ENCODE measurements at places on chromosomes 12 and 14.
A peak's percentile ranks its signal among the peaks of the same experiment; 100 is the strongest.

DNA sequence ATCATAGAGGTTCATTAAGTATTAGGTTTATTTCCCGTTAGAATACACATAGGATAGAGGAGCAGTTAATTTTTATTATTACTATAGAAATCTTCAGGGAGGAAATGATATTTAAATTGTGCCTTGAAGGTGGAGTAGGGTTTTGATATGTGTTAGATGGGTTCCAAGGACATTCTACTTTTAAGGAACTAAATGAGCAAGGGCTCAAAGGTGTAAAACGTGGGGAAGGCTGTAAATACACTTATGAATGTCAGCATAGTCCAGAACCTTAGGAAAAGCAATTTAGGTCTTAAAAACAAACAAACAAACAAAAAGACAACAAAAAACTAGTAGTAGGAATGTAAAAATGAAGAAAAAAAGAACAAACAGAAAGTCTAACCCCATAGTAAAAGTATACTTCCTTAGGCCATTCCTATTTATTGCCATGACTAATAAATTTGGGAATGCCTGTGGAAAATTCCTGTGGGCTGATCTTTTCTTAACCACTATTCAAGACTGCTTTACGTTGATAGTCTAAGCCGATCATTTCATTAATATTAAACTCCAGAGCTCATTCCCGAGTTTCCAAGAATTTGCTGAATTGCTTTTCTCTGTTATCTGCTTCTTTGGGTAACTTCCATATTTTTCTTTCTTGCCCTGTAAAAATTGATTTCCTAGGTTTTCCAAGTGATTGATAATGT is 180.3 kb downstream of the RAD51B start:
- DNase-seq: no peak

GRCh38 chr12:117155278-117156060 is 34.8 kb downstream of the FBXO21 start:
- DNase-seq: peak; percentile 71

DNA sequence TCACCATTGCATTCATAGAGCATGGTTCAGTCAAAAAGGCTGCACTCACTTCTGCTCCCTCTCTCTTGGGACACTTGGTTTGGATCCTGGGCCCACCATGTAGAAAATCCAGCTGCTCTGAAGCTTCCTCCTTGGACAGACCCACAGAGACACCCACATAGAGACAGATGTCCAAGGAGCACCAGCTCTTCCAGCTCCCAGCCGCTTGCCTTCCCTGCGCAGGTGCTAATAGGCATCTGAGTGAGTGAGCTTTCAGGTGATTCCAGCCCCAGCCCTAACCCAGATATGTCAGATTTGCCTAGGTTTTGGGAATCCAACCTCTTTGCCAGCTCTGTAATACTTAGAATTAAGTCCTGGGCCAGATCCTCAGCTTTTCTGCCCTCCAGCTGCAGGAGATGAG is 38.6 kb downstream of the DLK1 start:
- no peak for DNase-seq

DNA sequence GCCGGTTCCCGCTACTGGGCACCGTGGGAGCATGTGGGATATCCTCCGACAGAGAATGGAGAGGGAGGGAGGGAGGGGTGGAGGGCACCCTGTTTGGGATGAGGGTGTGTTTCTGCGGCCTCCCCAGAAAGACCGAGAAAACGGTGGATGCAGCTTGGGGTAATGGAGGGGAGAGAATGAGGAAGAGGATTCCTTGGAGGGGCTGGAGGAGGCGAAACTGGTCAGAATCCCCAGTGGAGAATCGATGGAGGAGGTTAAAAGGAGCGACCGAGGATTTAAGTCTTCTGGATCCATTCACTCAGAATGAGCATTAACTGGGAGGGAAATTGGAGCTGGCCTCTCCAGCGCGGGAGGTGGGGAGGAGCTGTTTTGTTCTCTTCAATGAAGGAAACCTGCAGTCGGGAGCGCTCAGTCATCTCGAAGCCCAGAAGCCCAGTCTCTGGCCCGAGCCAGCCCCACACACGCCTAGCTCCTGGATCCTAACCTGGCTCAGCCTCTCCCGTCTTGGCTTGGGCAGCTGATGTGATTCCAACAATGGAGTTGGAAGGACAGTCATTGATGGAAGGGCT is 581 bp downstream of the ARG2 start:
- DNase-seq: no peak

- no peak for DNase-seq
These were observed 212.9 kb downstream of the SYT10 start for GRCh38 chr12:33226671-33227070.

DNA sequence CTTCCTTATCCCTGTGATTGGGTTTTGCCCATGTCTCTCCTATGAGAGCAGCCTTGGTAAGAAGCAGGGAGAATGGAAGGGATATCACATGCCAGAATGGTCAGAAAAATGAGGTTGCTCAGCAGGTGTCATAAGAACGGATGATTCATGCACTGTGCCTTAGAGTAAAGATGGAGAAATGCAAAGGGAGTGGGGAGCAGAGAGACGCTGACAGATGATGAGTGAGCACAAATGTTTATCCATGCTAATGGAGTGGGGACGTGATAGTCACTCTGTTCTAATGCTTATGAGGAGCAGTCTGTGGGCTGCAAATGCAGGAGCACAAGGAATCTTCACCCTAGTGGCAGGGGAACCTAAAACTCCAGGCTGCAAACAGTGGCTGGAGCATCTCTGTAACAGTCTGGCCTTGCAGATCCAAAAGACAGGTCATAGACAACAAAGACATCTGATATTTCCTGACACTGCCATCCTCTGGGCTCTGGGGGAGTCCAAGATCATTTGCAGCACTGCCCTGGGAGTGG is 243.2 kb downstream of the CACNA1C start:
- no peak for DNase-seq

- DNase-seq: no peak
These were observed 70.3 kb downstream of the TBX5 start for GRCh38 chr12:114335607-114336006.

- DNase-seq: peak; percentile 61
These were observed 68.9 kb upstream of the NCOR2 start for GRCh38 chr12:124636138-124636978.
